ENCODE measurements at places on chromosomes 13 and 19.
A peak's percentile ranks its signal among the peaks of the same experiment; 100 is the strongest.

DNA sequence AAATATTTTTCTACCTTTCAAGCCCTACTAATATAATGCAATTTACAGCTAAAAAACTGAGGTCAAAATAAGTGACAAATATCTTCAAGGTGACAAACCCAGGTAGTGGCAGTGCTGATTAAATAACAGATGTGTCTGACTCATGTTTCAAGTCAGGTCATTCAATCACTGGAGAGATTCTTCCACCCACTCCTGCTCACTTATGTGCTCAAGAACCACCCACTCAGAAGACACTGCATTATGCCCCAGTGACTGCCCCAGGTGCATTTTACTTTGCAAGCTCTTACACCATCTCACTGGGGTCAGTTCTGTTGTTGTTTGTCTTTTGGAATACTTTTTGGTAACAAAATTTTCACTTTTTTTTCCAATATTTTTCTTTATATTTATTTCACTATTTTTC, 2.2 kb downstream of the ZNF100 start:
- peak; percentile 44 for DNase-seq

DNA sequence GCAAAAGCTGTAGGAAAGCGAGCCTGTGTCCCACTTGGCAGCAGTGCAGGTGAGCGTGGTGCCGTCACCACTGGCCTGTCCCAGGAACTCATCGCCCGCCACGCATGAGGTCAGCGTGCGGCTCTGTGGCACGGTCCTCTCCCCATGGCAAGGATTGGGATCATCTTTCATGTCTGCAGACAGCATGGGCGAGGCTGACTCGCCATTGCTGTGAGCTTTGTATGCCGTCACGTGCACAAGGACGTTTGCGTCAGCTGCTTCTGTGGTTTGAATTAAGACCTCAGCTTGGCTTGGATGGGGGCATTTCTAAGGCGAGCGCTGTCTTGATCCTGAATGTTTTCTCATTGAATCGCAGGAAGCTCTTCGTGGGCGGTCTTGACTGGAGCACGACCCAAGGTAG, 9.8 kb downstream of the DAZAP1 start:
- DNase-seq: no peak

- DNase-seq: no peak
Observed at GRCh38 chr13:23701636-23702035, 131.4 kb downstream of the TNFRSF19 start.

DNA sequence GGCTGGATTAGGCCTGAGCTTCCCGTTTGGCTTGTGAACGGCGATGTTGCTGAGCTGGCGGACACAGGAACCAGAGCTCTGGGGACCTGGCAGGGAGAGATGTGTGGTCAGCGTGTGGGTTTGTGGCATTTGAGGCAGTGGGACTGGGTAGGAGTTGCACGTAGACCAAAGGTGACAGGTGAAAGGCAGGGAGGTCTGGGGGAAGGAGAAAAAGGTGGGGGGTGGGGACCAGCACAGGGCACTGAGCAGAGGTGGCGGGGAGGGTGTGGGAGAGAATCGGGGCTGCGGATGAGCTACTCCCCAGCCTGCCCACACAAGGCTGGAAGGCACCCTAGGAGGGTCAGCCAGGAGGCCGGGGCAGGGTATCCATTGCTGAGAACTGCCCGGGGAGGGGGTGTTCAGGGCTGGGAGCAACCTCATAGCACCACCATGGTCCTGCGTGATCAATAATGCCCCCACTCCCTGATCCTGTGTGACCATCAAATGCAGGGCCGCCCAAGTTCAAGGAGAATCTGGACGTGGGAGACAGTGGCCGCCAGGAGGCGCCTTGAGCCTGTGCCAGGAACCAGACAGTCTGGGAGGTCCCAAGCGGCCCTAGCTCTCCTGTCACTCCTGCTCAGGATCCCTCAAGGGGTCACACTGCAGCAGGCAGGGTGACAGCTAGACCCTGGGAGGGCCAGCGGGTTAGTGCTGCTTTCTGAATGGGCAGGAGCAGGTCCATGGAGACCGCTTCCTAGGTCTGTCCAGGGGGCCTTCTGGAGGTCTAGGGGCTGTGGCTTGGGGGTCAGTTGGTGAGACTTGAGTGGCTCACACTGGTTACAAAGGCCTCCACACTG, 12.8 kb upstream of the SELENOW start:
- peak; percentile 55 for DNase-seq

- DNase-seq: no peak
Observed at GRCh38 chr13:101393140-101393539, 23.2 kb downstream of the NALCN start.

DNA sequence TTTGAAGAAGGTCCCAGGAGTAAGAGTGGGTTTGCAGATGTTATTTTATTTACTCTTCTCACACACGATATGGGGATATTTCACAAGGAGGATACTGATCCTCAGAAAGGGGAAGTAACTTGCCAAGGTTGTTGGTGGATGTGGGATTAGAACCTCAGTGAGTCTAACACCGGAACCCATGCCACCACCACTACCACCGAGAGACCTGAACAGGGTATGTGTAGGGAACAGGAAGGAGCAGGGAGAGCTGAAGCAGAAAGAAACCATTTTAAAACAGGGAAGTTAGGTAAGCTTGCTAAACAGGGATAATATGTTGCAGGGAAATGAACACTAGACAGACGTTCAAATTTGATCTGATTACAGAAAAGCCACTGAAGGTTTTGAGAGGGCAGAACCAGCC, 11.6 kb upstream of the CEACAM3 start:
- DNase-seq: no peak

DNA sequence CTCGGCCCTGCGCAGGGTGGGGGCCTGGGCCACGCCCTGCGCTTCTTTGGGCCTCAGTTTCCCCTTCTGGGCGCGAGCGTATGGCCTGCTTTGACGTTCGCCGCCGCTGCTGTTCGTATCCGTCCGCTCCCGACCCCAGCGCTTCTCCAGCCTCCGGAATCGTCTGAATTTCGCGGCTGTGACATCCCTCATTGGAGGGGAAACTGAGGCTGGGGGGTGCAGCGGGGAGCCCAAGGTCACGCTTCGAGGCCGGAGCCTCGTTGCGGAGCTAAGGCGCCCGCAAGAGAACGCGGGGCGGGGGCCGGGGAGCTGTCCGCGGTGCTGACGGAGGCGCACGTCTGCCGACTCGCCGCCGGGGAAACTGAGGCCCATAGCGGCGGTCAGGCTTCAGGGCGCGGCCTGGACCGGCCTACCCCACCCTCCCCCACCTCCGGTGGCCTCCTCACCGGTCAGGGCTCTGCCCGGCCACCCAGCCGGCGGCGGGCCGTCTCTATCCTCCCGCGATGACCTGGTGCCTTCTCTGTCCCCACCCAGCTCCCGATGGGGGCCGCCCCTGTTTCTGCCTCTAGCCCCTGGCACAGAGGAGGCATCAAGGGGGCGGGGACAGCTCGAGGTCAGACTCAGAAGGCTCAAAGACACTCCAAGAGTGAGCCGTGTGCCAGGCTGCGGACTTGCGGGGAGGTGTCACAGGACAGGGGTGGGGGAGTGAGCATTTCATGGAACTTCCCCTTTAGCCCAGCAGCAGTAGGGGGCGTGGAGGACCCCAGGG, 3.0 kb upstream of the APC2 start:
- no peak for DNase-seq

- no peak for DNase-seq
Observed at GRCh38 chr13:43191546-43191945, 168.2 kb downstream of the DNAJC15 start.

GRCh38 chr19:42397263-42398166, 7.4 kb upstream of the CNFN start:
- DNase-seq: peak; percentile 29

GRCh38 chr13:78632996-78633395, 26.0 kb downstream of the OBI1 start:
- no peak for DNase-seq

GRCh38 chr19:30310602-30311263, 61.5 kb upstream of the ZNF536 start:
- no peak for DNase-seq

- peak; percentile 82 for DNase-seq
Observed at GRCh38 chr13:106561551-106562170, 6.3 kb downstream of the ARGLU1 start.

GRCh38 chr19:3725121-3725520, 16.9 kb downstream of the TJP3 start:
- no peak for DNase-seq

GRCh38 chr19:4794971-4795370, 3.4 kb downstream of the FEM1A start:
- DNase-seq: no peak

DNA sequence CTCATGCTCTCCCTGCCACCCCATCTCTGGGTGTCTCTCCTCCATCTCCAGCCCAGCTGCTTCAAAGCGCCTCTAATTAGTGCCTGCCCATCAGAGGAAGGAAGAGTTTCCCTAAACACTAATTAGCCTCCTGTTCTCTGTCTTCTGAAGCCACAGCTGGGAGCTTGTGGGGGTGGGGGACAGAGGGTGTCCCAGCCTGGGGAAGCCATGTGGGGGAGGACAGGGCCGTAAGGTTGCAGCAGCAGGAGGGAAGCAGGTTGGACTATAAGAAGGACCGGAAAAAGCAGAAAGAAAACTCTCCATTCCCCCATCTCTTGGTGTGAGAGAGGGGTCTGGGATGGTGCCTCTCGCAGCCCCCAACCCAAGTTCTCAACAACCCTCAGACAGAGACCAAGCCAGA, 26.2 kb downstream of the SLC8A2 start:
- DNase-seq: no peak

GRCh38 chr13:113470073-113470472, 16.8 kb upstream of the ADPRHL1 start:
- no peak for DNase-seq

GRCh38 chr13:50140153-50140552, 124.9 kb downstream of the KCNRG start:
- DNase-seq: no peak

- DNase-seq: peak; percentile 81
Observed at GRCh38 chr19:1663852-1664251, 11.4 kb upstream of the TCF3 start.

GRCh38 chr13:62038214-62038613, 622.6 kb upstream of the PCDH20 start:
- DNase-seq: no peak

DNA sequence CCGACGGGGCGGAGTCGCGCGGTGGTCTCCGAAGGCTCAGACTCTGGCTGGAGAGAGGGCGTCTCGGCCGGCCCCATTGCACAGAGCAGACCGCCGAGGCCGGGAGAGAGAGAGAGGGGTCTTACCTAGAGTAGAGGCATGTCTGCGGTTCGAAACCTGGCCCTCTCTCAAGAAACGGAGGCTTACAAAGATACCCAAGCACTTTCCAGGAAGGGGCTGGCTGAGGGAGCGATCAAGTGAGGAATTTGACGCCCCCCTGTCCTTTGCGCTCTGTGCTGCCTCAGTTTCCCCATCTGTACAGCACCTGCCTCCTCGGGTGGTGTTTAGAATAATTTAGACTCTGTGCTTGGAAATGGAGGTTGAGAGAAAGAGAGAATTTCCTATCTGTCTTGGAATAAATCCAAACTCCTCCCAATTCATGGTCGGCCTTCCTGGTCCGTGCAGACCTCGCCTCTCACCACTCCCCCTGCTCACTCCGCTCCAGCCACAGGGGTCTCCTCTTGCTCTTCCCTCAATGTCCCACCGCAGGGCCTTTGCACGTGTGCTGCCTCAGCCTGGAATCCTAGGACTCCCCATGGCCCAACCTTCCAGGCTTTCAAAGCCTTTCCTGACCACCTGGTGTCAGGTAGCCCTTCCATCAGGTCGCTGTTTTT, 658 bp upstream of the ISOC2 start:
- no peak for DNase-seq

DNA sequence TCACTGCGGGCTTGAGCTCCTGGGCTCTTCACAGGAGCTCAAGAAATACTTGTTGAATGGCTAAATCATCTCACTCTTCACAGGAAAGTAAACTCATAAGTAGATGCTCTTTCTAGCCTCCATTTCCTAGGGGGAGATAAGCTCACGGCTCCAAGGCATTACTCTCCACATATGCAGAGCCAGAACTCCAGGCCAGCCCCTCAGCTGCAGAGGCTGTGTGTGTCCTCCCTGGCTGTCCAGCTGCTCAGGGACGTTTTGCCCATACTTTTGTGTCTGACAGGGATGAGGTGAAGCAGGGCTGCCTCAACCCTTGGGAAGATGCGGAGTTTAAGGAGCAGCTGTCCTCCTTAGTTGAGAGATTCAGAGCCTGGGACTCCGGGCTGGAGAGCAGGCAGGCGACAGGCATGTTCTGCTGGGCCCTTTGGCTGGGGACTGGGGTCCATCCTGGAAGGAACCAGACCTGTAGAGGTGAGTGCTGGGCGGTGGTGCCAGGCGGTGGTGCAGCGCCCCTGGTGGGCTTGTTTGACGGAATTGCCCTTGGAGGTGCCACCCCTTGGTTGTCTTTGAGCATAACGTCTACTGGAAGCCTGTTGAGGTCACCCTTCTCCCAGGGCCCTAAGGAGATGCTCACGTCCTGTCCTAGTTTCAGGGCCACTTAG, 20.5 kb upstream of the SLC15A1 start:
- no peak for DNase-seq

Measured in activated CD4-positive, alpha-beta memory T cell treated with anti-CD3 and anti-CD28 coated beads for 36 hours (primary cell).